Urinary bladder (tissue), 4 donors: ENCODE measurements at places on chromosomes 5 and 9.

DNA sequence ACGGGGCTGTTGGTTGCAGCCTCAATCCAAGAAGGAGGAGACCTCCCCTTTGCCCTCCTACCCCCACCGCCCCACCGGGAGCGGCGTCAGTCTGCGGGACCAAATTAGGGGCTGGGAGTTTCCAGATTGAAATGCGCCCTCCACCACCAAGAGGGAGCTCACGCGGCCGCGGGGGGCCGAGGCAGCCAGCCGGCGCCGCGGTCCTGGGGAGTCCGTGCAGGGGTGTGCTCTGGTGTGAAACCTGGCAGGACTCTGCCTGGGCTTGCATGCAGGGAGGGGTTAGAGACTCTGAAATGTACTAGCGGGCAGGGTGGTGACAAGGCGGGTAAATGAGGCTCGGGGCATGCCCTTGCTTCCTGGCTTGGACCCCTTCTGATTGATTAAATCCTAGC is 989 bp upstream of the FBN2 start:
- DNase-seq = no peak

DNA sequence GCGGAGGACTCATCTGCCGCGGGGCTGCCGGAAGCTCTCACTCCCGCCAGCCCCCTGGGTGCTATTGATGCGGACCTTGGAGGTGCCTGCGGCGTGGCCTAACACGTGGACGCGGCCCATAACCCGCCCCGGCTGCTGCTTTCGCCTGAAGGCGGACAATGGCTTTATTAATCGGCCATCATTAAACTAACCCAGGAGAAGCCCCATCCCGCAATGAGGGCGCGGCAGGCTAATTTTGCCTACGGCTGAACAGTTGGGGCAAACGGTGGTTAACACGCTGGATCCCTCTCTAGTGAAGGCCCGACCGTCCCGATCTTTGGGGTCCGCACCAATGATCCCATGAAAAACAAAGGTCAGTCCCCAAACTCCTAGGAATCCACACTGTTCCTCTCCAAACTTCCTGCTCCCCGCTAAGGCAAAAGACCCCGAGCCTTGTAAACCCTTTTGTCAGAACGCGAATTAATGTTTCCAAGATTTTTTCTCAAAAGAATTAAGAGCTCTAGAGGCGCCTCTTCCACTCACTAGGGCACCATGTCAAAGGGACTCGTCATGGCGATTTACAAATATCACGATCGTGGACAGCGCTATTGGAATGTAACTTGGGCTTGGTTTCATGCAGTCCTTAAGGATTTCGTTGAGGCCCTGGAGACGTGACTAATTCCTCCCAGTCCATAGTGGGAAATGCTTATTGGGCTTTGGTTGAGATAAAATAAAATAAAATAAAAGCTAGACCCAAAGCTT is 193.1 kb downstream of the MEF2C start:
- DNase-seq = no peak

DNA sequence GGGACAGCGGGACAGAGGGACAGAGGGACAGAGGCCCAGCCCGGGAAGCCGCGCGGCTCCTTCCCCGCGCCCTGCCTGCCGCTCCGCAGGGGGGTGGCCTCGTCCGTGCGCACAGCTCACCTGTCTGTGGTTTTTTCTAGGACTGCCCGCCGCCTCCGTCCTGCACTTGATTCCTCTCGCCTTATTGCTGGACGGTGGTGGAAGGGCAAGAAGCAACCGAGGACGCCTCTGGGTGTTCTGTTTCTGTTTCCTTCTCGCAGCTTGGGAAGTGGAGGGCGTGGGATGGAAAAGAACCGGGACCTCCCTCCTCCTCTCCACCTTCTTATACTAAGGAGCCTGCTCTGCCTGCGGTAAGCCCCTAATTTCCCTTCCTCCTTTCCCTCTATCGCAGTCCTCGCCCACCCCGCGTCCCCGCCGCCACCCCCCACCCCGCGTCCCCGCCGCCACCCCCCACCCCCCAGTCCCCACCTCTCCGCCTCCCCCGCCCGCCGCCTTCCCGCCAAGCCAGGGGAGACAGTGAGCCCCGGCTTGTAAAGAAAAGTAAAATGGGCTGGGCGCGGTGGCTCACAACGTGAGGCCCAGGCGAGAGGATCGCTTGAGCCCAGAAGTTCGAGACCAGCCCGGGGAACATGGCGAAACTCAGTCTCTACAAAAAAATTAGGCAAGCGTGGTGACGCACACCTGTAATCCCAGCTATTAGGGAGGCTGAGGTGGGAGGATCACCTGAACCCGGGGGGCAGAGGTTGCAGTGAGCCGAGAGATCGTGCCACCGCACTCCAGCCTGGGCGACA is 9.6 kb upstream of the FLT4 start:
- DNase-seq = no peak

- no peak for DNase-seq
Measured at GRCh38 chr5:133376986-133377385, 235.4 kb downstream of the FSTL4 start.

DNA sequence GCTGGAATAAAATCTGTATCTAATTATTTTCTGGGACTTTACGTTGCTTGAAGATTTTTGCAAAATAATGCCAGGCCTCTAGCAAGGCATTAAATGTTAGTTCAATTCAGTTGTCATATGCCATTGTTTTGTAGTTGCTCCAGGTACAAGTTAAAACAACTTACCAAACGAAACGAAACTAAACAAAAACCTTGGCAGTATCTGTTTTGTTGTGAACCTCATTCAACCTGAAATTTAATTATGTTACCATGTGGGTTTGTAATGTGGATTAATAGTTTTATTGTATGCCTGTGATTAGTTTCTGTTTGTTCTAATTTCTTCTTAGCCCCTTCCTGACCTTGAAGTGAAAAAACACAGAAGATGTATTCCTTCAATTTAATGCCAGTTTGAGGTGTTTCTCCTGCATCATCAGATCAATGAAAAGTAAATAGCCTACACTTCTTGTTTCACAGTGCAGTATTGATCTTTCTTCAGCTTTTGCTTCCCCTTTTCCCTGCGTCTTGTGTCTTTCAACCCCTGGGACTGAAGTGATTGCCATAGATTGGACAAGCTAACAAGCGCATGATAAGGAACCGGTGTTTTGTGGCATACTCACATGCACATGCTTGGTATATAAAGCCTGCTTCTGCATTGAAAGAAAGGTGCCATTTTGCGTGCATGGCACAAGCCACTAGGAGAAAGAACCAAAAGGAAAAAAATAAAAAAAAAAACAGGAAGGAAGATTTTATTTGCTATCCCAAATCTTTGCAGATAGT is 699.0 kb upstream of the ARRDC3 start:
- DNase-seq = no peak

DNA sequence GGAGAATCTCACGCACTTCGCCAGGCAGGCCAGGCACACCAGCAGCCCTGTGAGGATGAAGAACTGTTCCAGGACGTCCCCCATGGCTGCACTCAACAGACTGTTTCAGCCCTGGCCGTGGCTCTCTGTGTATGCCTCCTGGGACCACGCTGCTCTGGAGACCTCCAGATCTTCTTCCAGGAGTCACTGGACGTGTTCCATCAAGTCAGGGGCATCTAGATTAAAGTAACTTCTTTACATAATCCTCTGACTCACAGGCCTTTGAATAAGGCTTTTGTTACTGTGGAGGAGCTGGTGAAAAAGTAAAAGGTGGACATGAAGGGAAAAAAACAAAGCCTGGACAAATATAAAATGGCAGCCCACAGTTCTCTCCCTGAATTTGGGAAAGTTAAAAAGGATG is at the start of gene HSD17B3:
HSD17B3 (minus strand) TSS at position 156 of the 400 bp plus-strand sequence; CDS start at position 84, 72 bp downstream.
- DNase-seq = no peak

GRCh38 chr5:68431601-68432337 is 216.2 kb downstream of the PIK3R1 start:
- DNase-seq = no peak

- no peak for DNase-seq
Measured at GRCh38 chr5:96200641-96201040, 232.4 kb downstream of the PCSK1 start.

DNA sequence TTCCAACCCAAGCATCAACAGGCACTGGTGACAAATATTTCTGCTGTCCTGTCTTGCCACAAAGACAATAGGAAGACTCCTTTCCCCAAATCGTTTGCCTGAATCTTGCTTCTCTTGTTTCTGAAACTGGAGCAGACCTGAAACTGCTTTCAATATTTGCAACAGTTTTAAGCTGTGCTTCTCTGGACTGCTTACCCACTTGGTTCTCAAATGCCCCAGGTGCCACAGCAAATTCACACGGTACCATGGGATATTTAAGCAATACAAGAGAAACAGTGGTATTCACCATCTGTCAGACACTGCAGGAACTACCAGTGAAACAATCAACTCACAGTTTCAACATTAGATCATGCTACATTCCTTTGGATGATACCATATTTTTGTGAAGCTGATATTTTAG is 309.4 kb downstream of the PARP8 start:
- DNase-seq = no peak

GRCh38 chr5:142686210-142686734 is 382 bp upstream of the FGF1 start:
- no peak for DNase-seq

DNA sequence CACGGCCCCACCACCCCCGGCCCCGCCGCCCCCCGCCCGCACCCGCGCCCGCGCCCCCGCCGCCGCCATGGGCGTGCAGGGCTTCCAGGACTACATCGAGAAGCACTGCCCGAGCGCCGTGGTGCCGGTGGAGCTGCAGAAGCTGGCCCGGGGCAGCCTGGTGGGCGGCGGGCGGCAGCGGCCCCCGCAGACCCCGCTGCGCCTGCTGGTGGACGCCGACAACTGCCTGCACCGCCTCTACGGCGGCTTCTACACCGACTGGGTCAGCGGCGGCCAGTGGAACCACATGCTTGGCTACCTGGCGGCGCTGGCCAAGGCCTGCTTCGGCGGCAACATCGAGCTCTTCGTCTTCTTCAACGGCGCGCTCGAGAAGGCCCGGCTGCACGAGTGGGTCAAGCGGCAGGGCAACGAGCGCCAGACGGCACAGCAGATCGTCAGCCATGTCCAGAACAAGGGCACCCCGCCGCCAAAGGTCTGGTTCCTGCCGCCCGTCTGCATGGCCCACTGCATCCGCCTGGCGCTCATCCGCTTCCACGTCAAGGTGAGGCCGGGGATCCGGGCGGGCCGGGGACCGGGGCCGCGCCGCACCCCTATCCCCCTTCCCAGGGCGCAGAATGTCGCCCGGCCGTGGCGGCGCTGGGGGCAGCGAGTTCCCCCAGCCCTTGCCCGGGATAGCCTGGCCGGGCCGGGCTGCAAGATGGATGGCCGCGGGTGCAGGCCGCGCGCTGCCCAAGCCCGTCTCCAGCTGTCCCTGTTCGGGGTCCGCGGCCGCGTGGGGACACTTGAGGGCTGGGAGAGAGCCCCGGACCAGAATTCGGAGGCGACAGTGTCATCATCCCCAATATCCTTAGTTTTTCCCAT is 594 bp downstream of the FAM120A start:
- DNase-seq = no peak

DNA sequence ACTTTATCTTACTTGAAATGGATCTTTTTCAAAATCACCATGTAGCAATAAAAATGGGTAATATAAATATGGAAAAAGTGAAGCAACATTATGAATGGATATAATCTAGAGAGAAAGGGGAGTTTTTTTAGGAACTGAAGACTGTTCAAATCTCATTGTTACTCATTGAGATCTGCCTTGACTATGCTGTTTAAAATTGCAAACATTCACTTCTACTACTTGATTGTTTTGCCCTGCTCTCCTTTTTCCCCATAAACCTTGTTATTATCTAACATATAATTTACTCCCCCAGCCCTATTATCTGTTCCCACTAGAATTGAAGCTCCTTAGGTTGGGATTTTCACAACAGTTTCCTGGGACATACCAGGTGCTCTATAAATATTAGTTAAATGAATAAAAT is 22.0 kb downstream of the PAM start:
- no peak for DNase-seq

GRCh38 chr5:167754501-167755021 is 536.9 kb upstream of the WWC1 start:
- DNase-seq = no peak

GRCh38 chr5:96344678-96345577 is 88.1 kb downstream of the PCSK1 start:
- DNase-seq = no peak

DNA sequence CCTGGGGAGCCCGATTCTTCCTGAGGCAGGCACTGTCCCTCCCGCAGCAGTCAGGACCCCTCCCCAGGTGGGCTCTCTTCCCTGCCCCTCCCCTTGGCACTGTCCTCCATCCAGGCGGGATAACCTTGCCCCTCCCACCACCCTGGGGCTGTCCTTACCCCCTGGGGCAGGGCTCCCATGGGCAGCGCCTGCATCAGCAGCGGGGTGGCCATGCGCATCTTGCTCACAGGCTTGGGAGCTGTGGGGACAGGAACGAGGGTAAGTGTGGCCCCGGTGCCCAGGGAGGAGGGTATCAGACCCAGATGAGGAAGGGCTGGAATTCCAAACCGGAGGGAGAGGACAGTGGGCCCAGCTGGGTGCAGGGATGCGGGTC is 6.0 kb downstream of the CD74 start:
- DNase-seq = no peak

DNA sequence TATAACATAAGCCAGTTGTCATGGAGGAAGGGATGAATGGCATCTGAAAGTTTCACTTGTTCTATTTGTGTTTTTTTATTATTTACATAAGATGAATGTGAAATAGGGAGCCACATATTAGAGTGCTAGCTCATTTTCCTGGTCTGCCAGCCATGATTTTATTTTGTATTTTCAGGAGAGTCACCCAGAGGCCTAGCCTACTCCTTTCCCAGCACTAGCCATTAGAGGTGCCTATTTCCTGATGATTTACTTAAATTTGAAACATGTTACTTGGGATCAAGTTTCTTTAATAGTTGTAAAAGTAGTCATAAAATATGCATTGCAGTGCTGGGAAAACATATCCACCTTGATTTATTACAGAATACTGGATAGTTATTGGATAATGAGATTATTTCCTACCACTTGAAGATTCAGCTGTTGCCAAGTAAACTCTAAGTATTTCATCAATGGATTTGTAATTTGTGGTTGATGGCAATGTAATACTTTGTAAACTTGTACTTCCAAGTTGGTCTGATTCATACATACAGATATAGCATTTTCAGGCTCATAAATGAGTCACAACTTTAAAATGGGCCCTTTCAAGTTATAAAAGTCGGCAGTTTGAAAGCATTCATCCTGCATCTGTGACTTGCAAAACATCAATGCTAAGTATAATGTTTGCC is 50.8 kb downstream of the KCNN2 start:
- peak; percentile 31 for DNase-seq

- DNase-seq = no peak
Measured at GRCh38 chr5:110401881-110402280, 324.6 kb downstream of the TMEM232 start.

DNA sequence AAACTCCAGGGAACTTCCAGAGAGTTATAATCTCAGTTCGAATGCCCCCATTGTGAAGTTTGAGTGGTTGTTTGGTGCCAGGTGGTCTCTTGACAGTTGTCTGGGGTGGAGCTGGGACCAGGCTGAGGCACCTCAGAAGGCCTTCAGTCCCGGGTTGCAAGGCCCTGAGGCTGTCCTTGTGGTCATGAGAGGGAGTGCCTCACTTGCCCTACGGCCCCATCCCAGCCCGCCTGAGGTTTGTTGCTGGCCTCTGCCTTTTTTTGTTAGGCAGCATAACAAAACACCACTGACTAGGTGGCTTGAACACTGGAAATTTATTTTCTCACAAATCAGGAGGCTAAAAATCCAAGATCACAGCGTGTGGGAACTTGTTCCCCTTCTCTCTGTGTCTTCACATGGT is 73.0 kb upstream of the PAPPA start:
- no peak for DNase-seq
